Cardiac atrium fibroblast (primary cell): ENCODE measurements at places on chromosomes 6 and 20. TPM values are rescaled to one million over a fixed set of nuclear protein-coding genes. Genes with fewer than 3 reads are reported as not detected.

Gene MUCL3
- not detected in 2 replicates for total RNA-seq

Gene SNPH
- total RNA-seq = 4.5 and 5.5 TPM in 2 replicates

Gene IL17F
- not detected in 2 replicates for total RNA-seq

Gene RAB44
- 0.32 TPM in 1 of 2 replicates, not detected in the other for total RNA-seq

Gene KIAA0408
- 0.90 and 0.97 TPM in 2 replicates for total RNA-seq

Gene SNAI1
- total RNA-seq = 19.3 and 19.7 TPM in 2 replicates

Gene AGER
- 1.6 and 2.6 TPM in 2 replicates for total RNA-seq

Gene C6orf141
- total RNA-seq = 4.5 TPM in 1 of 2 replicates, not detected in the other

Gene C6orf136
- 3.2 and 5.1 TPM in 2 replicates for total RNA-seq

Gene MAP1LC3A
- 56.1 and 94.8 TPM in 2 replicates for total RNA-seq

Gene ZNF334
- total RNA-seq = 2.6 and 2.9 TPM in 2 replicates

Gene KHDC1L
- not detected in 2 replicates for total RNA-seq

Gene C6orf15
- not detected in 2 replicates for total RNA-seq

Gene GJA1
- total RNA-seq = 96.2 and 113 TPM in 2 replicates

Gene SSTR4
- total RNA-seq = not detected in 2 replicates

Gene STMND1
- not detected in 2 replicates for total RNA-seq
